ENCODE measurements at places on chromosomes 5 and 9. TPM values are rescaled to one million over a fixed set of nuclear protein-coding genes. Genes with fewer than 3 reads are reported as not detected.

Gene NPR3
- total RNA-seq, result 20.7 TPM

Gene GPR21
- total RNA-seq, result not detected

Gene SLC45A2
- not detected for total RNA-seq

Gene DENND1A
- total RNA-seq, result 11.0 TPM

Gene PRR16
- not detected for total RNA-seq

All from A549 treated with GW870086 at 1 μM for 4 hours (cell line).